ENCODE measurements at places on chromosomes 3 and 15.
A peak's percentile ranks its signal among the peaks of the same experiment; 100 is the strongest.

DNA sequence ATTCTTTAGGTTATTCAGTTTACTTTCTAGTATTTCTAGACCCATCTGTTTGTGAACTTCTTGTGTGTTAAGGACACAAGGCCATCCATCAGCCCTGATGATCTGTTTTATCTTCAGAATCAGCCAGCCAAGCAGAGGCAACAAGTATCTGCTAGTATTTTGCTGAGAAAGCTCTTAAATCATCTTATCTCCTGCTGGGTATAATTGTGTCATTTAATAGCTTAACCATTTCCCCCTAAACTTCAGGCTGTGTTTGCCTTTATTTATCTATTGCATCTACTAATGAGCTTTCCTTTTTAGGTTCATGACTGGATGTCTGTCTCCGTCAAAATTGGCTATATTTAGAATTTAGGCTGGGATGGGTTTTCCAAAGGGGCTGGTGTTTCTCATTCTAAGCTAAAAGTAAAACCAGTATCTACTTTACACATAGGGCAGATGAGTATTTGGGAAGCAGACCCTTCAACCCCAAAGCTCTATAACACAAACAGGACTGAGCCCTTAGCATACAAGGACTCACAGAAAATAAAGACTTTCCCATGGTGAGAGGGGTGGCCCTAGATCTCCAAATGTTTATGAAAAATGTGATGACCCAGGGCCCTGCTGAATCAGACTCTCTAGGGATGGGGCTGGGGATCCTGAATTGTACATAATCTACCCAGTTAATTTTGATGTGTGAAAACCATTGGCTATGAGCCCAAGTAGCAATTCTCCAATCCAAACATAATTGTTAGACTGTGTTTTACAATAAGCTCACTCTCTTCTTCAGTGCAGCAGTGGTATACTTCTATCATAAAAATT lies 65.3 kb upstream of the PSMD6 start:
- no peak for DNase-seq

DNA sequence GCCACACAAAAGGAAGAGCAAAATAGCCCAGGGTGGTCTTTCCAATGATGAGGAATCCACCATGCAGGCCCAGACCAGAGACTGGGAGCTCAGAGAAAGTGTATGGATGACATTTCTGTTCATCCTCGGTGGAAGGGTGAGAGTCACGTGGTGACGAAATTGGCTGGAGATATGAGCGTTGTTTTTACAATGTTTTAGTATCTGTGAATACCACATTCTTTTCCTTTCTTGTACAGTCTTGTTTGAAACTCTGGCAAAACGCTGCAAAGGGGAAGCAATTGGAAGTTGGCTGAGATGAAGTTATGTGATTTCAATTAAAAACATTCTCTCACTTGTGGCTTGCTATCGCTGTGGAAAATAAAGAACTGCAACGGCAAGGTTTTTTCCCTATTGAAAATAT lies 137.5 kb downstream of the MAGI1 start:
- DNase-seq, result no peak

DNA sequence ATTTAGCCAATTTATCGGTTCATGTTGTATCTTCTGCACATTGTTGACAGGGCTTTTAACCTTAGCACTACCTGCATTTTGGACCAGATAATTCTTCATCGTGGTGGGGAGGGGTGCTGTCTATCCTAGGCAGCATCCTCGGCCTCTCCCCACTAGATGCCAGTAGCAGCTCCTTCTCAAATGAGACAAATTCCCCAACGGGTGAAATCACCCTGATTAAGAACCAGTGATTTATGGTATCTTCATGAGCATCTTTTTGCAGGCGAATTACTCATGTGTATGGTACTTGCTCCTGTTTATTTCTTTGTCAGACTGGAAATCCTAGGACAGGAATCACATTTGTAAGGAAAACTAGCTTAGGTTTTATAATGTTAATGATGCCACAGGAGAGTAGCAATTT lies 68.0 kb downstream of the C3orf70 start:
- DNase-seq, result no peak

GRCh38 chr3:192850451-192850981 lies 67.1 kb downstream of the MB21D2 start:
- DNase-seq, result peak; percentile 33

DNA sequence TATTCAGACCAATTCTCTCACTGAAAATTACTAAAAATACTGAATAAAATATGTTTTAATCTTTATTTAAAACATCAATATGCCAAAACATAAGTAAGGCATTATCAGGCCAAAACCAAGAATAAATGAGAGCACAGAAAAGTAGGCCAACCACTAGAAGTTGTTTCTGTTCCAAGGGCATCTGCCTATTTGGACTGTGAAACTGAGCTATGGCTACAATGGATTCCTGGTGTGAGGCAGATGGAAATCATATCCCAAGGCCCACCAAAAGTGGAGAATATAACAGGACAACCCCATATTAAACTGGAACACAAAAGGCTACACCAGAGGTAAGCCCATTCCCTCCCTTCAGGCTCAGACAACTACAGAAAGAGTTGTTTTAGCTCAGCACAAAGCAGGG lies 302.8 kb upstream of the IL12A start:
- no peak for DNase-seq

DNA sequence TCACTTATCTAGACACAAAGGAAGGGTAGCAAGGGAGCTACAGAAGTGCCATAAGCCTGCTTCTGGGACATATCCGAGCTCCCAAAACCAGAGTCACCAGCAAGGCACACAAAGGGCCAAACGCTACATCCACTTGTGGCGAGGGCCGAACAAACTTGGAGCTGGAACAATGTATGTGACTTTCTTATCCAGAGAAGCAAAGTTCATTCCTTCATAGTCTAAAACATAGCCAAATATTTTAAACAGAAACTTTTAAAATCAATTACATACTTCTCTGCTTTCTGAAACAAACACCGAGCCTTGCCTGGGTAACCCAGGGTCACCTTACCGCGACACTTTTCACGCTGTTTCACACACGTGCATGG lies 15.9 kb downstream of the ZXDC start:
- DNase-seq, result no peak

DNA sequence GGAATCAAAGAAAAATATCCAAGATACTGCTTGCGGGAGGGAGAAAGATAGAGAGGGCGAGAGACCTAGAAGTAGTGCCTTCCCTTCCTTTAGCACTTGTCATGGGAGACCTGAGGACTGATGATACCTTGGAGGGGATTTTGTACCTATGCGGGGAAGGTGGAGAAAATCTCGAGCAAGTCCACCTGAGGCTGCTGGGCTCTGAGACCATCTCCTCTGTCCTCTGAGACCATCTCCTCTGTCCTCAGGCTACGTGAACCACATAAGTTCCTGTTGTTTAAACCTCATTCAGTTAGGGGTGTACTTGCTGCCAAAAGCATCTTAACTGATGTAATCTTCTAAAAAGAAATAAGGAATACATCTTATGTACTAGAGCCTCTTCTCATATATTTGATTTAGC lies 164.9 kb downstream of the NR2F2 start:
- DNase-seq, result no peak

DNA sequence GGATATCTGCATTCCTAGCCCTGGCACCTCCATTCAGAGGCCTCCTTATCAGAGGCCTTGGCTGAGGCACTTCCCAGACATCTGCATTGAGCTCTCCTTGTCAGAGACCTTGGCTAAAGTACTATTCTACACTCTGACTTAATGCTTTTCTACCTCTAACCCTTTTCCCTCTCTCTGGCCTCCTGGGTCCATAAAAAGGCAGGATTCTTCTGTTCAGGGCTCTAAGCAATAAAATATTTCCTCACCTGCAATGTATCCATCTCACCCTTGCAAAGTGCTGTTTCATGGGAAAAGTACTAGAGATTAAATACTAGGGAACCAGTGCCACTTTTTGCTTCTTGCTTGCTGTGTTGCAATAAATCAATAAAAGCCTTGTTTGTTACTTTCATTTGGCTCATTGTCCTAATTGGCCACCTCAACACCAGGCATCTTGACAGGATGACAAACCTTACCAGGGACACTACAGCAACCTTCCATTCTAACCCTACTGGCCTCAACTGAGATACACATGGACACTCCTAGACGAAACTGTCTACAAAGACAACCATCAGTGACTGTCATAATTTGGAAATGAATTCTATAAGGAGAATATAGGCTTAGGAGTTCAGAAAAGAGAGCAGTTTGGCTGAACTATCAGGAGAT lies 106.5 kb upstream of the SETMAR start:
- no peak for DNase-seq

DNA sequence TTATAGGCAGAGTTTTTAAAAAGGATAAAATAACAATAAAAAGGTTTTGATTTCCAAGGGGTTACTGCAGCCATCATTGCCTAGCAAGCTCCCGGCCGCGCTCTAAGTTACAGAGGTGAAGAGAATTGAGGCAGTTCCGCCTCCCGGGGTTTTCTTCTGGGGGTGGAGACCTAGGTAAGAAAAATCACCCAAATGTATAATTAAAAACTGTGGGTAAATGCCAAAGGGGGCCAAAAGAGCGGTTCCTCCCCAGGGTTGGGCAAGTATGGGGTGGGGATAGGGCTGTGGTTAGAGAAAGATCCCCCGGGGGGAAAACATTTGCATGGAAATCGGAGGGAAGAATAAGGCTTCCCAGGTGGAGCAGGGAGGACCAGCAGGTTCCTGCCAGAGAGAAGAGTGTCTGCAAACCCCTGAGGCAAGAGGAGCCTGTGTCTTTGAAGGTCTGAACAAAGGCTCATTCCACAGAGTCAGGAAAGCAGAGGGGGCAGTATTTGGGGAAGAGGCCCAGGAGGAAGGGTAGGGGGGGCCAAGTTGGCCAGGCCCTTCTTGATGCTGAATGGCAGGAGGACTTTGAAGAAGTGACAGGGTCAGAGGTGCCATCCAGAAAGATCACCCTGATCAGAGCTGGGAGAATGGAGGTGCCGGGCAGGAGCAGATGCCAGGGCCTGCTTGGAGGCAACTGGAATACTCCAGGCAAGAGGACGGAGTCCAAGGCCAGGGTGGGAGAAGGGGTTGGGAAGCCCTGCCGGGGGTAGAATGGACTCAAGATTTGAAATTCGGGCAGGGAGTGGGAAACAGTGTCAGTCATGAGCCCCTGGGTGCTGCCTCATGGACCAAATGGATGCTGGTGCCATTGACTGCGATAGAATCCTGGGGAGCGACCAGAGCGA lies 152.9 kb upstream of the RGMA start:
- DNase-seq, result no peak

DNA sequence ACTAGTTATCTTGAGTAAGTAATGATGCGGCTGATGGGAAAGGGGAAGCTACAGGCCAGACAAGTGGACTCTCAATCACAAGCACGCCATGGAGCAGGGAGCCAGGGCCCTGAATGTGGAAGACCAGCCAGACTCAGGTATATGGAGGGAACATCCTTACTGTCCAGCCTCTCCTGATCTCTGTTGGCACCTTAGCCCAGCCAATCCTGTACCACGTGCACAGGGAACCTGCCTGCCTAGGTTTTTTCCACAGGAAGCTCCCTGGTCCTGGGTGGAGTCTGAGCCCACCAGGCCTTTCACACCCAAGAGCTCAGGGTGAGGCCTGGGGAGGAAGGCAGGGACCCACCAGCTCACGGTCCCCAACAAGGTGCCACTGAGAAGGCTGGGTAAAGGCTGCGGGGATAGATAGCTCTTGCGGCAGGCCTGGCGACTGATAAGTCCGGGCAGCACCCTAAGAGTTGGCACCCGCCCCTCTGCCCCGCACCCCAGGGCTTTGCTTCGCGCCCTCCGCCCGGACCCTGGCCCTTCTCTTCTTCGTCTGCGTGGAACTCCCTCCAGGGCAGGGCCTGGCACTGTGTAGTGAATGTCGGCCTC lies 933 bp upstream of the APEH start:
- DNase-seq, result no peak

GRCh38 chr3:104392327-104392726 lies 974.4 kb upstream of the ALCAM start:
- no peak for DNase-seq

- no peak for DNase-seq
Measured at GRCh38 chr3:193553586-193553985, 1.1 kb downstream of the ATP13A4 start.

DNA sequence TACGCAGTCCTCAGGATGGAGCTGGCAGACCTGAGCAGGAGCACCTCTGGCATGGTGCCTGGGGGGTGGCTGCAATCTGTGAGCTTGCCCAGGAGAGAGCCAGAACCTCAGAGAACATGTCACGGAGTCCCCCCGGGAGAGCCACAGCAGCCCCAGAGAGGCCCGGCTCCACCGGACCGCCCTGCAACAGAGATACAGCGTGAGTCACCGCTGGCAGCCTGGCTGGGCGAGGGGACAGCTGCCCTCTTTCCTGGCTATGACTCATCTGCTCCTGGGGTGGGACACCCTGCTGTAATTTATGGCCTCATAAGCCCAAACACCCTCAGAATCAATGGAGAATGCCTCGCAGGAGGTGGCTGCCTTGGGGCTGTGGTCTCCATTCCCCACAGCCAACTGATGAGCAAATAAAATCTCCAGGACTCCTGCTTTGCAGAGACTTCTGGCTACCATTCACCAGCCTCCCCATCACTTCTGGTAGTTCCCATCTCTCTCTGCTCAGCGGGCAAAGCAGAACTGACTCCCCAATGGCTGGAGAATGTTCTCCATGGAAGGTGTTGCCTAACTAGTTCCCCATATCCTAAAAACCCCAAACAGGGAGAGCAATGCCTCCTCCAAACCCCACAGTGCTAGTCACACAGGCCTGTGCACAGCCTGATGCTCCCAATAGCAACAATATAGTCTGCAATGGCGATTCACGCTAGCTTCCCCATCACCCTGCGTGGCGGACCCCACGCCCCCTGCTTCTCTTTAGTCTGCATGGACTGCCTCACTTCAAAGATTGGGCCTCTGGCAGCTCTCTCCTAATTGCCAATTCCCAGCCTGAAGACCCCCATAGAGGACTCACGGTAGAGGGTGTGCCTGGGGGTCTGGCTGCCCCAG lies 21.6 kb downstream of the ACSBG1 start:
- no peak for DNase-seq

DNA sequence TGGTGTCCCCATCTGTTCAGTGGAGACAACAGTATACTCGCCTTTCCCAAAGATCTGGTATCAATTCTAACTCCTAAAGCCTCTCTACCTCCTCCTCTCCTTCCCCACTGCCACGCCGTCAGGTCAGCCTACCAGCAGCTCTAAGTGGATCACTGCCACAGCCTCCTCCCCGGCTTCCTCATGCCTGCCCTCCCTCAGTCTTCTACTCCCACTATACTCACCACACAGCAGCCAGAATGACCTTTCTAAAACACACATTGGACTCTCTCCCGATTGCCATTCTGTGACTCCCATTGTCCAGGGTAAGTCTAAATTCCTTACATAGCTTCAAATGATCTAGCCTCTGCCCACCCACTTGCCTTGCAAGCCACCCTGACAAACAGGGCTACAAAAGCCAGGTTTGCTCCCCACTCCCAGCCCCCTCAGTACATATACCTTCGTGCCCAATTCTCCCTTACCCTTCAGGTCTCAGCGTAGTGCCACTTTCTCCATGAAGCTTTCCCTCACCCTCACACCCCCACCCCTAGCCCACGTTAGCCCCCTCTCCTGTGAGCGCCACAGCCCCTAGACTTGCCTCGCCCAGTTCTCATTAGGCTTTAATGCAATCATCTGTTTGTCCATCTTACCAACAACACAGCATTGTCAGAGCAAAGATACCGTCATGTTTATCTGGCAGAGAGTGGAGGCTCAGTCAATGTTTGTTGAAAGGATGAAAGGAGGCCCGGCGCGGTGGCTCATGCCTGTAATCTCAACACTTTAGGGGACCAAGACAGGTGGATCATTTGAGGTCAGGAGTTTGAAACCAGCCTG lies 9.5 kb upstream of the SEMA7A start:
- DNase-seq, result no peak

- no peak for DNase-seq
Measured at GRCh38 chr3:173257797-173258196, 116.8 kb upstream of the SPATA16 start.
